ENCODE measurements at places on chromosomes 4 and X. TPM values are rescaled to one million over a fixed set of nuclear protein-coding genes. Genes with fewer than 3 reads are reported as not detected.

Gene NALF2
- 0.11 TPM for total RNA-seq

Gene SLC25A6
- 460 TPM for total RNA-seq

- H3K4me3 ChIP-seq, result no peak overlapping the region
- DNase-seq, result no peak
- H3K36me3 ChIP-seq, result peaks cover 5% of the 10 kb centered on the region
- no peak overlapping the region for H3K27ac ChIP-seq
- H3K27me3 ChIP-seq, result no peaks in the 10 kb centered on the region
- no peaks in the 10 kb centered on the region for H3K4me1 ChIP-seq
Observed at GRCh38 chrX:10199212-10199611, 42.4 kb downstream of the CLCN4 start.

DNA sequence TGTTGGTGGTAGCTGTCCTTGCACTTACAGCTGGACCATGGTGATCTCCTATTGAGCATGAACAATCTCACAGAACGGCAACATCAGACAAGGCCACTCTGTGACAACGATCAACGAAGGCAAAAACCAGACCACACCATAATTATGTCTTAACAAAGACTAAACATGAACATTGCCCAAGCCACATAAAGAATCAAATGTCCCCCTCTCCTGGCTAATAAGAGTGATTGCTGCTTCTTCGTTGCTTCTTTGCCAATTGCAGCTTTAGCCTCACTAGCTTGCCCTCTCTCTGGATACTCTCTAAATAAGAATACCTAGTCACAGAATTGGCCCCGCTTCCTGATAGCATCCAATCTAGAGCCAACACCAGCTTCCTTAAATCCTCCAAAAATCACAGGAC is 41.5 kb upstream of the PGRMC1 start:
- no peak overlapping the region for H3K4me3 ChIP-seq
- DNase-seq, result no peak
- H3K27me3 ChIP-seq, result no peaks in the 10 kb centered on the region

DNA sequence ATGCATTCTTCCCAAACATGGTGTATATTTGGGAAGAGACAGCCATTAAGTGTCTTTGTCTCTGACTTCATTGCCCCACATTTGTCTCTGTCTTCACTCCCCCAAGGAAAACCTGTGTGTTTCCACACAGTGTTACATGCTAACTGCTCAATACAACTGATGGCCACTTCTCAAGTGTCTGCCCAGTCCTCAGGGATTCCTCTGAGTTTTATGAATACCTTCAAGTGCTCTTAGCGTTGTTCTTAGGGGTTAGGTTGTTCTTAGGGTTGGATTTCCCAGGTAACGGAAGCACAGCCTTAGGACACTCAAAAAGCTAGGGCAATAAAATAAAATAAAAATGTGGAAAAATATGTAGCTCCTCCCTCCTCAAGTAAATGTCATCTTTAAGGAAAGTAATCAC is 64.7 kb upstream of the PLAC8 start:
- DNase-seq, result no peak
- H3K4me1 ChIP-seq, result no peaks in the 10 kb centered on the region
- no peaks in the 10 kb centered on the region for H3K36me3 ChIP-seq
- no peaks in the 10 kb centered on the region for H3K27me3 ChIP-seq
- H3K4me3 ChIP-seq, result no peak overlapping the region

- H3K4me1 ChIP-seq, result no peaks in the 10 kb centered on the region
- no peak overlapping the region for H3K27ac ChIP-seq
- no peak overlapping the region for H3K4me3 ChIP-seq
- no peak for DNase-seq
Observed at GRCh38 chrX:38505583-38505982, 55.8 kb upstream of the TSPAN7 start.

Measured in mesothelial cell of epicardium (in vitro differentiated cells).